AG09319 (cell line): ENCODE measurements at places on chromosomes 5 and 9.

DNA sequence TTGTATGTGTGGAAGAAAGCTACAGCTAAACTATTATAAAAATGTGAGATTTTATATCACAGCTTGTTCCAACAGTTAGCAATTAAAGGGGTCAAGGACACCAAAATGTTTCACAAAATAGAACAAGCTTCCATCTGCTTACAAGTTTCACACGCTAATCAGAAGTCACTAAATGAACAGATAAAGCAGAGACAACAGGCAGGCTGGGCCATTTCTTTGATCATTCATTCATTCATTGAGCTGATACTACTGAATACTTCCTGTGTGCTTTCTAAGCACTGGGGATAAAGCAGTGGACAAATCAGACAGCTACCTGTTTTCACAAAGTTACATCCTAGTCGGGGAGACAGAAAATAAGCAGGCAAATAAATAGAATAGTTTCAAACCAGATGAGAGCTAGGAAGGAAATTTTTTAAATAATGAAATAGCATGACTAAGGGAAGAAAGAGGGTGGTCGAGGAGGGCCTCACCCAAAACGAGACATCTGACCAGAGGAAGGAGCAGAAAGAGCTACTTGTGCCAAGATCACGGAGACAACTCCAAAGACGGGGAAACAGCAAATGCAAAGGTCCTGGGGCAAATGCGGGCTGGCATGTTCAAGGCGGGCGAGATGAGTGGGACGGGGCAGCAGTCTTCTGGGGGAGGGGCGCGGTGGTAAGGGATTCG is 1.2 kb downstream of the MAPK9 start:
- DNase-seq = no peak

DNA sequence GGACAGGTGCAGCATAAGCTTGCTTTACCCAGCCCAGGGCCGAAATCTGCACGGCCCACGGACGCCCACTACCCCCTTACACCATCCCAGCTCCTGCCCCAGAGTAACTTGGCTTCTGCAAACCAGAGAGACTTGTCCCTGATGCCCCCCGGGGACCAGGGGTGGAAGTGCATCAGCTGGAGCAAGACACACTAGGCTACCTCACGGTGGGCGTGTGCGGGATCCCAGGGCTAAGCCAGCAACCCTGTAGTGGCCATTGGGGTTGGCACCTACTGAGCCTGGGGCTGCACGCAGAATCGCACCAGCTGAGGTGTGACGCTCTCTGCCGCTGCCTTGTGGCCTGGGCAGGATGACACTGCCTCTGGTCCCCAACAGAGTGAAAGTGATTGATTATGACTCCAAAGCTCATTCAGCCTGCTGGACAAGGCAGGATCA is 6.1 kb upstream of the ZNF79 start:
- no peak for DNase-seq

DNA sequence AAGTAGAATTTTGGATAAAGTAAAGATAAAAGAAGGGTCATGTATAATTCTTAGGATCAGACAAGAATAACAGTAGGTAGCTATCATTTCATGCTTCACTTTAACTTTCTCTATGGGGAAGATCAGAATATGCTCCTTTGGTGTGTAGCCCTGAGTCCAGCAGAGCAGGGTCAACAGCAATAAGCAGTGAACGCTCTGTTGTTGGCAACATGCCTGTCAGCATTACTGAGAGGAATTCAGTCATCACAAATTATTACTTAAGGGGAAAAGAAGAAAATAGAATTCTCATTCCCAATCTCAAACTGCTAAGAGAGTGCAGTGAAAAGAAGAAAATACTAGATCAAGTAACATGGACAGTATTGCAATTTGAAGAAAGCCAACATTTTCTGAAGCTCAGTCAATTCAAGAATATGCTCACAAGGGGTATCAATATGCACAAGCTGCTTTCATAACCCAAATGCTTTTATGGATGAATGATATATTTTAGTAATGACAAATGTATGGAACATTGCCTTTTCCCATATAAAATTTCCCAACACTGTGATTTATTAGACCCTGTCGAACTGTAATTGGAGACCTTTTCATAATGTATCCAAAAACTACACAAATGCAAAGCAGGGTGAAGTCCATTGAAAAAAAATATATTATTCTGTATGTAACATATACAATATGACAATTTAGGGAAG is 1359.4 kb downstream of the EFNA5 start:
- no peak for DNase-seq

GRCh38 chr9:2264081-2264480 is 248.9 kb downstream of the SMARCA2 start:
- DNase-seq = no peak

DNA sequence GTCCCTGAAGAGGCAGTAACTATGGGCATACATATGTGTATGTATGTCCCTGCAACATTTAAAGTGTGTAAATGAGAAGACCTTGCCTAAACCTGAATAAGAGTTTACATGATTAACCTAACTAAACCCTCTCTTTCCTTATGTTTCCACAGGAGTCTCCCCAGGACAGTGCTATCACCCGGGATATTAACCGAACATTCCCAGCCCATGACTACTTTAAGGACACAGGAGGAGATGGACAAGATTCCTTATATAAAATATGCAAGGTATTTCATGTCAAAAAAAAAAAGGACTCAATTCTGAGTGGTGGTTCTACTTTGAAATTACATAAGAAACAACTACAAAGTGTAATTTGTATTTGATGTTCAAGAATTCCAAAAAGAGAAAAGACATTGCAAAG is 31.7 kb downstream of the GPR21 start:
- no peak for DNase-seq

GRCh38 chr5:171715551-171715950 is 70.1 kb upstream of the SMIM23 start:
- no peak for DNase-seq

- DNase-seq = no peak
Observed at GRCh38 chr5:134594797-134595457, 37.7 kb downstream of the SAR1B start.

- no peak for DNase-seq
Observed at GRCh38 chr5:39517800-39518199, 93.0 kb upstream of the DAB2 start.

- peak; percentile 61 for DNase-seq
Observed at GRCh38 chr5:140295414-140295813, 7.5 kb downstream of the PFDN1 start.

DNA sequence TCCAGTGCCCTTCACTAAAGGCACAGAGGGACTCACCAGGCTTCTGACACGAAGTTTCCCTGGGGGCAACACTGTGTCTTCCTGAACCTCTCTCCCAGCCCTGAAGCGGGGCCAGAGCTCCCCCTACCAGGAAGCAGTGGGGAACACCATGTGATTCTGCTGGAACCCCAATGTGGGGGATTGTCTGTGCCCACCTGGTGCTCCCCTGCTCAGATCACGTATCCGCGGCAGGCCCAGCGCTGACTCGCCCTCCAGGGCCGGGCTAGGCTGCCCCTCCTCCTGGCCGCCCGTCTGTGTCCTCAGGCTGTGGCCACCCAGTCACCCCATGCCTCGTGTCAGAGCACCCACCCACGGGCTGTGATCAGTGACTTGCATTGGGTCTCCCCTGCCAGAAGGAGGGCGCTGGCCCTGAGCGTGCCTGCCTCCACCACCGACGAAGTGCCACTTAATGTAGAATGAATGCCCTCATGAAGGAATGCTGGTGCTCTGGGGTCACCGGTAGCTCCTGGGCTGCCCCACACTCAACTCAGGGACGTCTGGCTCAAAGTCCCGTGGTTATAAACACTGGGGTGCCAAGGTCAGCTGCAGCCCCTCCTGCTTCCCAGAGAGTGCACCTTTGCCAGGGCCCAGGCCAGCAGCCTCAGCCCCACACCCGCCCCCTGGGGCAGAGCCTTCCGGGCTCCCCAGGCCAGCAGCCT is 22.1 kb downstream of the SARDH start:
- no peak for DNase-seq

DNA sequence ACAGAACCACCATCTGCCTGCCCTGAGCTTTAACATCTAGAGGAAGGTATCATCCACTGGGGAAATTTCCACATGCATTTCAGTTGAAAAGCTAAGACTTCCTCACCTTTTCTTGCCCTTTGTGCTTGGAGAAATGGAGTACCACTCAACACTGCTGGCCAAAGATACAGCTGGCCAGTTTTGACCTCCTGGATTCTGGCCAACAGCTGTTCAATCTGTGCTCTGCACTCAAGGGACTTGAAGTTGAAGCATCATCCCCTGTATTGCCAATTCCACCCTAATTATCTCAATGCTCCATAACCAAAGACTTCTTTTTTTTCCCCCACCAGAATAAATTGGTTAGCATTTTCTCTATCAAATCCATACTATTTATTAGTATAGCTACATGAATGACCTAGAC is 70.4 kb upstream of the PRDM9 start:
- no peak for DNase-seq

DNA sequence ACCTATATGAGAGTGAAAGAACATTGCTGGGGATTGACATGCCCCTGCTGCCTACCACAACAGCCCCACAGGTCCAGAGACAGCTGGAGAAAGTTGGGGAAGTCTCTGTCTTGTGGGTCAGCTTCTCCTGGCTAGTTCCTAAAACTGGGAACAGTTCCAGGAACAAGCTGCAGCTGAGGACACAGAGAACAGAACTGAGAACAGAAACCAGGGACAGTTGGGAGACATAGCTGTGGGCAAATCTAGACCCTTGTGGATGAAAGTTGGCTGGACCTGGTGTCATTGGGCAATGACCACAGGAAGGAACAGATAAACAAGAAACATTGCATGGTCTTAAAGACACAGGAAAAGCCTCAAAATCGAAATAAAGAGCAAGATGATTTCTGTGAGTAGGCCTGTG is 58.3 kb upstream of the MOCS2 start:
- DNase-seq = no peak

DNA sequence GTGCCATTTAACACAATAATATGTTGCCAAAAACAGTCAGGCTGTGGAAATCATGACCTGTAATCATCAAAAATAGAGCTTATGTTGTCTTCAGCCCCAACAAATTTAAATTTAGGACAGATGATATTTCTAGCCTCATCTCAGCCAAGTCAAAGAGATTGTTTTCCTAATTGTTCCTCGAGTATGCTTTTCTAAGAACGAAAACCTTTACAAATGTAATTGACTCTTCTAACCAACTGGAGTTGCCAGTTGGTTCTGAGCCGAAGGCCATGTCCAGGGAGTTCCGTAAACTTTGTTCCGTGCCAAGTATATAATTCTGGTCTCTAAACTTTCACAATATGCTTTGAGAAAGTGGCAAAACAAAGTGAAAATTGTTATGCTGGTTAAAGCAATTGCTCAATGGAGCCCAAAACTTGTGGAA is 160.8 kb downstream of the CEMIP2 start:
- peak; percentile 2 for DNase-seq

- DNase-seq = peak; percentile 58
Observed at GRCh38 chr5:97231025-97231636, 48.1 kb upstream of the RIOK2 start.

- no peak for DNase-seq
Observed at GRCh38 chr9:69593301-69593700, 78.9 kb downstream of the APBA1 start.

- DNase-seq = no peak
Observed at GRCh38 chr9:27472195-27472594, 51.9 kb upstream of the IFNK start.

- no peak for DNase-seq
Observed at GRCh38 chr5:79396265-79396664, 117.7 kb downstream of the HOMER1 start.

- DNase-seq = peak; percentile 87
Observed at GRCh38 chr5:57316798-57317327, 143.0 kb downstream of the GPBP1 start.

GRCh38 chr5:141649056-141649688 is 2.0 kb downstream of the FCHSD1 start:
- no peak for DNase-seq

DNA sequence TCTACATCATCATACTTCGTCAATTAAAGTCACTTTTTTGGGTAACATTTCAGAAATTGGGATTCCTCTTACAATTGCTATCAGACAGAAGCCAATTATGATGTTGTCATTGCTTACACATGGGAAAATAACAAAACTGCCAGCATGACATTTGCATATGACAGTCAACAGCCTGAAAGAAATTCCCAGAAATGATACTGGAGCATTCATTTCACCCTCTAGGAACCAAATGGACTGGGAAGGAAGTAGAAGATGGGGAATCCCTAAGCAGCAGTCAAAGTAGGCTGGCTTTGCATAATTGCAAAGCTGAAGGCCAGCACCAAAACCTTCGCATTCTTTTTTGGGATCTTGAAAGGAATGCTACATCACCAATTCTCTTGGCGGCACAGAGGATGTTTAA is 10.7 kb downstream of the HMGCS1 start:
- no peak for DNase-seq

DNA sequence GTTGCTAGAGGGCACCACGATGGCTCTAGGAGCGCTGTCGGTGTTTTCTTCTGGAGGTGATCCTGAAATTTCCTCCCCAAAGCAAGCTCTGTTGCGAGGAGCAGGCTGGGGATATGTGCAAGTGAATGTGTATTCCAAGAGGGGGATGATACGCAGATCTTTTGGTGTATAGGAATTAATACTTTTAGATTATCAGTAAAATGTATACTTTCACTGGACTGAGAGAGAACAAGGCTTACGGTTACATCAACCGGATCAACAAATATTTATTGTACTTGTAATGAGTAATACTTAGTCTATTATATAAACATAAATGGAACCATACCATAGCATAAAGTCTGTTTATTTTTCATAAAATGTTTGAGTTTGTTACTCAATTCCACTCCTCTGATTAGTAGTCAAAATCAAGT is 632 bp upstream of the PRKAA1 start:
- no peak for DNase-seq

DNA sequence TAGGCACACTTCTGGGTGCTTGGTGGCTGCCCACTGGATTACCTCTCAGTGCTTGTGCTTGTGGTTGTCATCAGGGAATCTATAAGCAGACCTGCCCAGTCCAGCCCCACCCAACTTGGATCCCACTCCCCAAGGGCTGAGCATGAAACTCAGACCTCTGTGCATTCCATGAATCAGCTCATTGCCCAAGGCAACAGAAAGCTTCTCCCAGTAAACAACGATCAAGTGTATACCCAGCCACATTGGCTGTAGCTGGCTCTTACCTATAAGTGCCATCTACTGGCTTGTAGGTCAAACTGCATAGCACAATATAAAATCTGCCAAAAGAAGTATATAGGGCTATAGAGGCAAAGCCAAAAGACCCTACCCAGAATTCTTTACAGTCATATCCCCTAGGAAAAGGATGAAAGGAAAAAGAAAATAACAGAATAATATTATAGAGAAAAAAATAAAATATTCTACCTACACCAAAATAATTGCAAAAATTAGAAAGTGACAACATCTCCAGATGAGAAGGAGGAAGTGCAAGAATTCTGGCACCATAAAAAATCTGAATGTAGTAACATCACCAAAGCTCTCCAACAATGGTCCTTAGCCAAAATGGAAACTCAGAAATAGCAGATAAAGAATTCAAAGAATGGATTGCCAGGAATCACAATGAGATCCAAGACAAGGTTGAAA is 321.0 kb upstream of the TRPC7 start:
- DNase-seq = no peak

DNA sequence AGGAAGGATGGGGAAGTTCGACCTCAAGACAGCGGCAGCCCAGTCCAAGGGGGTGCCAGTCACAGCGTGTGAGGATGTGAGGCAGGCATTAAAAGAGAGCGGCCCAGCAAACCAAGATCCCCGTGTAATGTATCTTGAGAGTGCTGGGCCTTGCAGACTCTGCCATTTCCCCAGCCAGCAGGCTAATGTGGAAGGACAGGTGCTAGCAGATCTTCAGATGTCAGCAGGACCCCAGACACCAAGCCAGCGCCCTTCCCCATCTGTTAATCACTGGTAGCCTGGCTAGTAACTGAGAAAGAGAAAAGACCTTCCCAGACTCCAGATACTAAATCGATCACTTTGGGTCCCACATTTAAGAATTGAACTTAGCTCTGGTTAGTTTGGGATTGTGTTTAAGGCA is 62.2 kb downstream of the NTRK2 start:
- DNase-seq = no peak

GRCh38 chr9:82558855-82559630 is 503.9 kb downstream of the RASEF start:
- DNase-seq = no peak
